Occipital lobe (tissue), 3 donors: ENCODE measurements at places on chromosomes 11 and 22. TPM values are rescaled to one million over a fixed set of nuclear protein-coding genes. Genes with fewer than 3 reads are reported as not detected.

The KCNJ4 gene
- total RNA-seq: 9.7 TPM

DNA sequence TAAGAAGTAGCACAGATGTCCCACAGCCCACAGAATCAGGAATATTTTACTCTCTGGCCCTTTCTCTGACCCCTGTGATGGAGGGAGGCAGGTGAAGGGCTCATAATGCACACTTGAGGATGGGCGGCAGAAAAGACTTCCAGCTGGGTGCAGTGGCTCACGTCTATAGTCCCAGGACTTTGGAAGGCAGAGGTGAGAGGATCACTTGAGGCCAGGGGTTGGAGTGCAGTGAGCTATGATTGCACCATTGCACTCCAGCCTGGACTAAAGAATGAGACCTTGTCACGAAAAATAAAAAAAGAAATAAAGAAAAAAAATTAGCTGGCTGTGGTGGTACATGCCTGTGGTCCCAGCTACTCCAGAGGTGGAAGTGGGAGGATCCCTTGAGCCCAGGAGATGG, 13.5 kb upstream of the CRYBB3 start:
- no peak for DNase-seq

DNA sequence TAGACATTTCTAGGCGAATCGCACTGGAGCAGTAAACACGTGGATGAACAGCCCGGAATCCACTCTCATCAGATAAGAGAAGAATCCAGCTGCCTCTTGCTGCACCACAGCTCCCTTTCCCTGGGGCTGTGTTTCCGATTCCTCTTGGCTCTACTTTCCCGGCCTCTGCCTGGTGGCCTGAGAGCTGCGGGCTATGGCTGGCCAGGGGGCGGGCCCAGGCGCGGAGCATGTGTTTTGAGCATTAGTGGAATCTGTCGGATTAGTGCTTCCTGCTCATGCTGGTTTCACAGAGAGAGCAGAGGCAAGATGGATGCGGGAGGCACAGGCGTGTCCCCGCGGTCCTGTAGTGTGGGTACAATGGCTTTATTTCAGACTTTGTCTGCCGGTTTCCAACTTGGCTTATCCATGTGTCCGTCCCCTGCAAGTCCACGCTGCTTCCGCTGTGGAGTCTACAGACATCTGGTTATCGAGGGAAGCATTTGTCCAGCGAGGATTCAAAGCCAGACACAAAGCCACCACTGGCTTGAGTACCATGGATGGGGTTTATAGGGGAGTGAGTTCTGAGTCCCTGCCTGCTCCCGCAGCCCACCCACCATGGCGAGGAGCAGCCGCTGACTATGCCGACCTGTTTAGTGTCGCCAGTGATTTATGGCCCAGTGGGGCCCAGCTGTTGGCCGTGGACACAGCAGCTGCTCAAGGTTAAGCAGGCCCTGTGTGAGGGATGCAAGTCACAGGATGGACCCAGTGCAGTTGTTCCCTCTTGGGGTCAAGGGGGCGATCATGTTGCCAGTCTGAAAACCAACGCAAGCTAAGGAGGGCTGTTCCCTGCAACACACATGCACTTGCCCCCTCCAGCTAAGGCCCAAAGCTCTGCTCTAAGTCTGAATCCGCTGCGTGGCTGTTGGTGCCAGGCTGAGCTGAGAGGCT, 43.3 kb upstream of the EP300 start:
- DNase-seq: peak; percentile 13

DNA sequence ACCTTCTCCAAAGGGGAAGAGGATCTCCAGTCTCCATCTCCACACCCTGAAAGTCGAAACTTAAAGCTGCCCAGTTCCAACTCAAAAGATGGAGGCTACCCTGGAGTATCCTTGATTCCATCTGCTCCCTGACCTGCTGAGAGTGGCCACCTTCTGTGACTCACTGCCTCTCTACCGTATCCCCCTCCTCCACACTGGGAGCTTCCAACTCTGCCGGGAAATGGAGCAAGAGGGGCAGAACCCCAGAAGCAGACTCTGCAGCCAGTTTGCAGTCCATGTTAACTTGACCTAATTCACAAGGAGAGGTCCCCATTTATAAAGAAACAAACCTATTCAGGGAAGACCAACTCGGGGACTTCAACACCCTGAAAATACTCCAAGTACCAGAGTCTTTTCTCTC, 22.0 kb upstream of the IRAG1 start:
- DNase-seq: no peak

GRCh38 chr11:73667891-73668290, 21.5 kb downstream of the PLEKHB1 start:
- DNase-seq: no peak

- no peak for DNase-seq
Observed at GRCh38 chr11:3879216-3879966, 23.9 kb downstream of the STIM1 start.

GRCh38 chr11:126039485-126040271, 23.0 kb downstream of the CDON start:
- no peak for DNase-seq

GRCh38 chr11:13228572-13228971, 49.0 kb upstream of the BMAL1 start:
- DNase-seq: no peak

- DNase-seq: no peak
Observed at GRCh38 chr22:32994898-32995297, 63.3 kb downstream of the SYN3 start.

GRCh38 chr22:35400501-35400790, 506 bp downstream of the MCM5 start:
- DNase-seq: no peak

The ART1 gene
- 0.16 TPM for total RNA-seq

The PTPRCAP gene
- total RNA-seq: not detected

GRCh38 chr11:117851106-117851505, 25.4 kb downstream of the FXYD6 start:
- no peak for DNase-seq

GRCh38 chr11:46590740-46591605, 2.9 kb downstream of the AMBRA1 start:
- DNase-seq: no peak

GRCh38 chr11:65032216-65032615, 5.0 kb downstream of the SNX15 start:
- no peak for DNase-seq

- DNase-seq: no peak
Observed at GRCh38 chr11:83464160-83464944, 178.2 kb upstream of the CCDC90B start.

The RFPL2 gene
- total RNA-seq: 0.31 TPM

The CCS gene
- 22.0 TPM for total RNA-seq

DNA sequence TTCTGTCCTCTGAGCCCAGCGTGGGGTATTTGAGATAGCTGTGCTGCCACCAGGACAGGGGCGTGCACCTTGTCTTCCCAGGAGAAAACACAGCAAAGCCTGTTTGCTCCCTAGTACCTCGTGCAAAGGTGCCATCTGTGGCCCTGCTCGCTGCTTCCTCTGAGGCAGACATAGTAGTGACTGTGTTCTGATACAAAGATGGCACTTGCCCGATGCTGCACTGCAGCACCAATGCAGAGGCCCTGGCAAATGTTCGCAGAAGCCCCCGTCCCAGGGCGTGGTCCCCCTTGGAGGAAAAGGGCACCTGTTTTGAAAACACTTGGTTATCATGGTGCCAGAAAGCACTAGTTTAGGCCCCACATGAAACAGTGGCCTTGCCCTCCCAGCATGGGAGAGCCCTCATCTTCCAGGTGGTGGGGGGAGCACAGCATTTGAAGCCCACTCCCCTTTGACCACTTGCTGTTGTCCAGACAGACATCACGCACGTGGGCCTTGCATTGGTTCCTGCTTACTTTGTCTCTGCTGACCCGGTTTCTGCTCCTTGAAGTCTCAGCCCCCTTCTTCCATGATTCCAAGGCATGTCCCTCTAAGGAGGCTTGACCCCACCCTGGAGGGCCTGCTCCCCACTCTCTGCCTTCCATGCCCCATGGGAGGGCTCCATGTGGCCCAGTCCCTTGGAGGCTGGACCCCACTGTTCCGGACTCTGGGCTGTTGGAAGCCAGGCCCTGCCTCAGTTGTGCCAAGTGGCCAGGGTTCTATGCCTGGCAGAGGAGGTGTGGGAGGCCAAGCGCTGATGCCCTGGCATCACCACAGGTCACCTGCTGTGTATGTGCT, 109.4 kb downstream of the KCNQ1OT1 start:
- no peak for DNase-seq

GRCh38 chr11:114479331-114479730, 40.1 kb downstream of the REXO2 start:
- DNase-seq: no peak

The ANGPTL5 gene
- 0.62 TPM for total RNA-seq

DNA sequence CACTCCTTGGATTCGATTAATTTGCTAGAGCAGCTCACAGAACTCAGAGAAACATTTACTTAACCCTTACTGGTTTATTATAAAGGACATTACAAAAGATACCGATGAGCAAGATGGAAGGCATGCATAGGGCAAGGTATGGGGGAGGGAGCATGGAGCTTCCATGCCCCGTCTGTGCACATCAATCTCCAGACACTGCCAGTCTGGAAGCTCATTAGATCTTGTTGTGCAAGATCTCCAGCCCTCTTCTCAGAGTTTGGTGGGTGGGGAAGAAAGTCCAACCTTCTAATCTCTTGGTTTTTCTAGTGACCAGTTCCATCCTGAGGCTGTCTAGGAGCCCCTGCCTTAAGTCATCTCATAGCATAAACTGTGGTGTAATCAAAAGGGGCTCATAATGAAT, 190.7 kb downstream of the UVRAG start:
- DNase-seq: no peak

GRCh38 chr11:72209101-72209500, 7.5 kb upstream of the FOLR2 start:
- DNase-seq: no peak

- DNase-seq: no peak
Observed at GRCh38 chr11:69172674-69173073, 16.9 kb downstream of the SMIM38 start.

- DNase-seq: no peak
Observed at GRCh38 chr11:2685566-2686359, 14.0 kb downstream of the KCNQ1OT1 start.

DNA sequence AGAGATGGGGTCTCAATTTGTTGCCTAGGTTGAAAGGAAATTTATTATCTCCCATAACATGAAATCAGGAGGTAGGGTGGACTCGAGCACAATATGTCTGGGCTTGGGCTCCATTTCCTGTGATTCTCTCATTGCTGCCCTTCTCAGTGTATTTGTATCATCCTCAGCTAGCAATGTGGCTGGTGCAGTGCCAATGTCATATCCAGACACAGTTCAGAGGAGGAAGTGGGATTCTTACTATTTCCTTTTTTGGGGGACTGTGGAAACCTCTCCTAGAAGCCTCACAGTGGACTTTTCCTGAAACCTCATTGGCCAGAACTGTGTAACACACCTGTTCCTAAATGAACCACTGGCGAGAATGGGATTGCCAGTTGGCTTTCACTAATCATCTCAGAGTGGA, 21.0 kb upstream of the SWAP70 start:
- DNase-seq: no peak

GRCh38 chr11:46051102-46051501, 70.2 kb downstream of the PHF21A start:
- DNase-seq: no peak

The OR56B1 gene
- total RNA-seq: not detected

DNA sequence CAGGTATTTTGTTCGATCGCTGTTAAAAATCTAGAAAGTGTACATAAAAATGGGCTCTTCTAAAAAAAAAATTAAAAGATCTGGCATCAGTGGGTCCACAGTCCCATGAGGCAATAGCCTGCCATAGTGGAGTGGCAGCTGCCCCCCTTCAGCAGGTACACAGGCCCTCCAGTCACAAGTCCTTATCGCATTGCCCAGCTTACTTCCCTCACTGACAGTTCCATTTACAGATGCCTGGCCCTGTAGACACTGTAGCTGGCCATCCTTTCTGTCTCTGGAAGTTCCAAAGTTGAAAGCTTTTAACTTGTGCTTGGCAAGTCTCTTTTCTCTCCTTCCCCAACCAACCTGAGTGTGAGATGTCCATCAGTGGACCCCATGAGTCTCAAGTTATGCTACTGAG, 11.4 kb downstream of the ZNRF3 start:
- no peak for DNase-seq

The SCN4B gene
- 12.2 TPM for total RNA-seq

- no peak for DNase-seq
Observed at GRCh38 chr11:16818284-16818683, 79.8 kb downstream of the C11orf58 start.

The HMOX1 gene
- 1.9 TPM for total RNA-seq

GRCh38 chr22:38963872-38964271, 6.5 kb downstream of the APOBEC3A start:
- DNase-seq: no peak
